ENCODE measurements at places on chromosomes 3 and 15.
A peak's percentile ranks its signal among the peaks of the same experiment; 100 is the strongest.

DNA sequence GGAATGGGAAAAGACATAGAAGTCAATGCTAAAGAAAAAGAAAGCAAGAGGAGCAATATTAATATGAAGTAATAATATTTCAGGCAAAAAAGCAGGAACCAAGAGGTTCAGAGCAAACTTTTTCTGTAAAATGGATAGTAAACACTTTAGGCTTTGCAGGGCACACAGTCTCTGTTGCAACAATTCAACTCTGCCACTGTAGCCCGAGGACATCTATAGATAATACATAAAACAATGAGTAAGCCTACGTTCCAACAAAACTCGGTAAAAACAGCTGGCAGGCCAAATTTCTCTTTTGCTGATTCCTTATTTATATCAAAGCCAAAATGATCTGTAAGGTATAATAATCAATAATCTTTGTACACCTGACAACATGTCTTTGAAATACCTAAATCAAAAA lies 56.8 kb downstream of the SMAD6 start:
- H3K27me3 ChIP-seq = no peaks in the 10 kb centered on the region
- DNase-seq = no peak
- H3K36me3 ChIP-seq = no peaks in the 10 kb centered on the region
- H3K4me1 ChIP-seq = peaks cover 97% of the 10 kb centered on the region
- H3K4me3 ChIP-seq = no peak overlapping the region
- H3K27ac ChIP-seq = no peak overlapping the region

DNA sequence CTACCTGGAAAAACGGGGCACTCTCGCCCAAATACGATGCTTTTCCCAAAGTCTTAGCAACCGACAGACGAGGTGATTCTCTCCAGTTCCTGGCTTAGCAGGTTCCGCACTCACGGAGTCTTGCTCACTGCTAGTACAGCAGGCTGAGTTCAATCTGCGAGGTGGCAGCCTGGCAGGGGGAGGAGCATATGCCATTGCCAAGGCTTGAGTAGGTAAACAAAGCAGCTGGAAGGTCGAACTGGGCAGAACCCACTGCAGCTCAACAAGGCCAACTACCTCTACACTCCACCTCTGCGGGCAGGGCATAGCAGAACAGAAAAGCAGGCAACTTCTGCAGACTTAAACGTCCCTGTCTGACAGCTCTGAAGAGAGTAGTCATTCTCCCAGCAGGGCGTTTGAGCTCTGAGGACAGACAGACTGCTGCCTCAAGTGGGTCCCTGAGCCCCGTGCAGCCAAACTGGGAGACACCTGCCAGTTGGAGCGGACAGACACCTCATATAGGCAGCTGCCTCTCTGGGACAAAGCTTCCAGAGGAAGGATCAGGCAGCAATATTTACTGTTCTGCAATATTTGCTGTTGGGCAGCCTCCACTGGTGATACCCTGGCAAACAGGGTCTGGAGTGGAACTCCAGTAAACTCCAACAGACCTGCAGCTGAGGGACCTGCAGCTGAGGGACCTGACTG lies 73.4 kb upstream of the CADM2 start:
- H3K4me3 ChIP-seq = no peak overlapping the region
- H3K27ac ChIP-seq = no peak overlapping the region
- H3K27me3 ChIP-seq = no peaks in the 10 kb centered on the region
- H3K4me1 ChIP-seq = no peaks in the 10 kb centered on the region

DNA sequence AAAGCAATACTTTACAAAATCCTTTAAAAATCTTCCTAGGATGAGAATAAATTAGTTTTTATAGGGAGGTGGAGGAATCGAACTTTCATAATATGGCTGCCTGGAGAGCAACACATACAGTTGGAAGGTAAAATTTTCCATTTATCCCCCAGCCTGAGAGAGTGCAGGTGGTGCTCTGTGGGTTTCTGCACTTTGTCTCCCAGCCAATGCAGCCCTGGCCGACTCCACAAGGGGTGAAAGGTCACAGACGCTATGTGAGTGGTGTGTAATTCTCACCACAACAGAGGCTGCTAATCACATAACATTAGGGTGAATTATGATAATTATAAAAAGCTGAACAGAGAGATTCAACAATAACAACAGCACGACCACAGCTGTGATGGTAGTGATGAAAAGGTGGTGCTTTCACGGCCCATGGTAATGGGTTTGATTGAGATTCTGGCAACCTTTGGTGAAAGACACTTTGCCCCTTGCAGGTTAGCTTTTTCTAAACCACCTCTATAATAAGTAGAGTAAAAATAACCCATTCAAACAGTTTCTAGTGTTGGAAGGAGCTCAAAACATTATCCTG lies 30.1 kb upstream of the NANOGP8 start:
- no peaks in the 10 kb centered on the region for H3K4me1 ChIP-seq
- DNase-seq = no peak
- no peaks in the 10 kb centered on the region for H3K27me3 ChIP-seq
- H3K27ac ChIP-seq = no peak overlapping the region

- no peaks in the 10 kb centered on the region for H3K4me1 ChIP-seq
- no peak for DNase-seq
- peaks cover 20% of the 10 kb centered on the region for H3K27me3 ChIP-seq
- H3K36me3 ChIP-seq = no peaks in the 10 kb centered on the region
These were observed 4.1 kb upstream of the ACTC1 start for GRCh38 chr15:34799149-34800101.

DNA sequence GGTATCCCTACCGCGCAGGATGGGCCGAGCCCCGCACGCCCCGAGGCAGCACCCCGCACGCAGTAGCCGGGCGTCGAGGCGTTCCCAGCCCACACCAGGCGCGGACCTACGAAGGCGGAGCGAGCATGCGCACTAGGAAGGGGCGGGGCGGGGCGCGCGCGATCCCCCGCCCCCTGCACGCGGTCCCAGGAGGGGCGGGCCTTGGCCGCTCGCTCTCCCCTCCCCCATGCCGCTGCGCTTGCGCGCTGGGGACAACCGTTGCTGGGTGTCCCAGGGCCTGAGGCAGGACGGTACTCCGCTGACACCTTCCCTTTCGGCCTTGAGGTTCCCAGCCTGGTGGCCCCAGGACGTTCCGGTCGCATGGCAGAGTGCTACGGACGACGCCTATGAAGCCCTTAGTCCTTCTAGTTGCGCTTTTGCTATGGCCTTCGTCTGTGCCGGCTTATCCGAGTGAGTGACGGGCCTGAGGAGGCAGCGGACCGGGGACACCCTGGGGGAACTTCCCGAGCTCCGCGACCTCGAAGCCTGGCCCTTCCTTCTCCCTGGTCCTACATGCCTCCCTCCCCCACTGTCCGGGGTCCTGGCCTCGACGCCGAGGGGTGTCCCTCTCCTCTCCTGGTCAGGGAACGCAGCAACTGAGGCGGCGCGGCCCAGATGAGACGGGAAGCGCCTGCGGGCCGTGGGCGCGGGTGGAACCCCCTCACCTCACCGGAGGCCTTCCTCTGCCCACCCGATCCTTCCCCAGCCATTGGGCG lies at the start of gene SPESP1:
Gene SPESP1, plus strand, starts transcription at position 258 of the 755 bp plus-strand sequence. Its CDS starts 129 bp downstream, at position 387.
- H3K4me1 ChIP-seq = no peaks in the 10 kb centered on the region
- peak; percentile 60 for DNase-seq
- H3K27me3 ChIP-seq = peaks cover 8% of the 10 kb centered on the region
- H3K36me3 ChIP-seq = no peaks in the 10 kb centered on the region
- H3K27ac ChIP-seq = no peak within 1 kb of the TSS
- H3K4me3 ChIP-seq = peak within 1 kb of the TSS; percentile 51

- H3K36me3 ChIP-seq = no peaks in the 10 kb centered on the region
- H3K4me1 ChIP-seq = no peaks in the 10 kb centered on the region
- no peak overlapping the region for H3K4me3 ChIP-seq
- DNase-seq = no peak
- no peak overlapping the region for H3K27ac ChIP-seq
These were observed 36.8 kb upstream of the CNTN3 start for GRCh38 chr3:74651292-74651691.

DNA sequence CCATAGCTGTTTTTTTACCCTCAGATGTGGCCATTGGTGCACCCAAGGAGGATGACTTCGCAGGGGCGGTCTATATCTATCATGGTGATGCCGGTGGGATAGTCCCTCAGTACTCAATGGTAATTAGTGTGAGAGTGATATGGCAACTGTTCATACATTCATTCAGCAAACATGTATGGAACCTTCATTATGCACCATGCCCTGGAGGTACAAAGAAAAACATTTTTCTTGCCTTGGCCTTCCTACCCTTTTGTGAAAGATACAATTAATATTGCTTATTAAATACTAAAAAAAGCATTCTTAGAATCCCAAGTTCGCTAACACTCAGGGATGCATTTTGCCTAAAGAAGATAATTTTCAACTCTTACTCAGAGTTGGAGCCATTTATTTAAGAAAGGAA lies 342.4 kb upstream of the CTDSPL start:
- H3K36me3 ChIP-seq = peaks cover 38% of the 10 kb centered on the region
- no peaks in the 10 kb centered on the region for H3K27me3 ChIP-seq
- H3K4me1 ChIP-seq = peaks cover 7% of the 10 kb centered on the region

- H3K36me3 ChIP-seq = no peaks in the 10 kb centered on the region
- H3K4me3 ChIP-seq = no peak overlapping the region
- no peak for DNase-seq
- H3K27ac ChIP-seq = no peak overlapping the region
- H3K4me1 ChIP-seq = no peaks in the 10 kb centered on the region
- no peaks in the 10 kb centered on the region for H3K27me3 ChIP-seq
These were observed 463.8 kb downstream of the EDEM1 start for GRCh38 chr3:5651351-5651750.

- H3K27ac ChIP-seq = no peak overlapping the region
- H3K4me3 ChIP-seq = no peak overlapping the region
- H3K36me3 ChIP-seq = peaks cover 33% of the 10 kb centered on the region
- no peak for DNase-seq
- H3K27me3 ChIP-seq = no peaks in the 10 kb centered on the region
- no peaks in the 10 kb centered on the region for H3K4me1 ChIP-seq
These were observed 17.4 kb downstream of the THBS1 start for GRCh38 chr15:39598186-39598850.

- H3K27me3 ChIP-seq = no peaks in the 10 kb centered on the region
- DNase-seq = no peak
- H3K4me3 ChIP-seq = no peak overlapping the region
- no peaks in the 10 kb centered on the region for H3K4me1 ChIP-seq
These were observed 13.5 kb upstream of the STIMATE start for GRCh38 chr3:52910823-52911222.

GRCh38 chr15:61731099-61731498 lies 329.1 kb downstream of the VPS13C start:
- H3K36me3 ChIP-seq = no peaks in the 10 kb centered on the region
- H3K4me1 ChIP-seq = no peaks in the 10 kb centered on the region

DNA sequence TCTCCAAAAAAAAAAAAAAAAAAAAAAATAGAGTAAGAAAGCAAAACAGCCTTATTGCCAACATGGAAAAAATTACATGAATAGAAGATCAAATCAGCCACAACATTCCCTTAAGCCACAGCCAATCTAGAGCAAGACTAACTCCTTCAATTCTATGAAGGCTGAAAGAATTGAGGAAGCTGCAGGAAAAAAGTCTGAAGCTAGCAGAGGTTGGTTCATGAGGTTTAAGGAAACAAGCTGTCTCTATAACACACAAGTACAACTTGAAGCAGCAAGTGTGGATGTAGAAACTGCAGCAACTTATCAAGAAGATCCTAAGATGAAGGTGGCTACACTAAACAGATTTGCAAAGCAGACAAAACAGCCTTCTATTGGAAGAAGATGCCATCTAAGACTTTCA lies 9.3 kb downstream of the PARL start:
- no peak overlapping the region for H3K27ac ChIP-seq
- H3K36me3 ChIP-seq = peaks cover 15% of the 10 kb centered on the region
- H3K4me3 ChIP-seq = no peak overlapping the region
- peaks cover 14% of the 10 kb centered on the region for H3K4me1 ChIP-seq
- no peak for DNase-seq

- no peaks in the 10 kb centered on the region for H3K27me3 ChIP-seq
- no peak overlapping the region for H3K27ac ChIP-seq
- no peak for DNase-seq
- no peaks in the 10 kb centered on the region for H3K36me3 ChIP-seq
- H3K4me3 ChIP-seq = no peak overlapping the region
- H3K4me1 ChIP-seq = peaks cover 8% of the 10 kb centered on the region
These were observed 108.1 kb downstream of the TPRA1 start for GRCh38 chr3:127482216-127483004.

GRCh38 chr15:69616558-69616957 lies 163.9 kb downstream of the RPLP1 start:
- no peak overlapping the region for H3K27ac ChIP-seq
- H3K4me3 ChIP-seq = no peak overlapping the region
- no peaks in the 10 kb centered on the region for H3K4me1 ChIP-seq
- no peaks in the 10 kb centered on the region for H3K27me3 ChIP-seq

- H3K27ac ChIP-seq = no peak overlapping the region
- H3K4me1 ChIP-seq = peaks cover 4% of the 10 kb centered on the region
- H3K4me3 ChIP-seq = no peak overlapping the region
- no peaks in the 10 kb centered on the region for H3K27me3 ChIP-seq
These were observed 38.5 kb upstream of the C15orf39 start for GRCh38 chr15:75163150-75163564.

DNA sequence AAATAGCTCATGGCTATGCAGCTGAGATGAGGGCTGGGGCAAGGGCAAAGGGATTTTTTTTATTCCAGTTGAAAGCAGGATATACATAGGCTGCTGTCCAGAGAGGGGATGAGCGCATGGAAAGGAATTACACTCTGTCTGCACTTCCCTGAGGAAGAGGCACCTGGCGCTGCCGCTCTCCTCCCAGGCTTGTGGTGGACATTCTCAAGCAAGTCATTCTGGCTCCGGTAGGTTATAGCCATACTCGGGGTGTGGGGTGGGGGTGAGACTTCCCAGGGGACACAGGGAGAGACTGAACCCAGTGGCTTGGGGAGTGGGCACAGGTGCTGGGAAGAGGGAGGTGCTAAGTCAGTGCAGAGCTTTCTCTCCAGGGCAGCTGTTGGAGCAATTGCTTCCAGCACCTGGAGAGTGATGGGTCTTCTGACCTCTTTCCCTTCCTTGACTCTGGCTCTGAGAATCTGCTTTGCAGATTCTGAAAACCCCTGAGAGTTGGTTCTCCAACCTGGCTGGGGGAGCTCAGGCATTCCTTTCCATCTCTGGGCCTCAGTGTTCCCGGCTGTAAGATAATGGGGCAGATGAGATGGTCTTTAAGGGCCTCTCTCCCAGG lies 24.3 kb downstream of the CYP8B1 start:
- H3K36me3 ChIP-seq = no peaks in the 10 kb centered on the region
- H3K4me1 ChIP-seq = peaks cover 31% of the 10 kb centered on the region
- H3K27me3 ChIP-seq = no peaks in the 10 kb centered on the region
- H3K27ac ChIP-seq = no peak overlapping the region
- DNase-seq = no peak
- no peak overlapping the region for H3K4me3 ChIP-seq

- no peaks in the 10 kb centered on the region for H3K4me1 ChIP-seq
- H3K36me3 ChIP-seq = peaks cover 44% of the 10 kb centered on the region
- no peak overlapping the region for H3K27ac ChIP-seq
- no peaks in the 10 kb centered on the region for H3K27me3 ChIP-seq
These were observed 134.3 kb downstream of the GLDN start for GRCh38 chr15:51475736-51476135.

- DNase-seq = no peak
- no peaks in the 10 kb centered on the region for H3K27me3 ChIP-seq
- H3K27ac ChIP-seq = no peak overlapping the region
- peaks cover 50% of the 10 kb centered on the region for H3K36me3 ChIP-seq
- H3K4me1 ChIP-seq = peaks cover 22% of the 10 kb centered on the region
These were observed 58.6 kb downstream of the TMOD3 start for GRCh38 chr15:51887887-51888592.
